Cardiac muscle cell (in vitro differentiated cells and primary cell): ENCODE measurements at places on chromosomes 5 and 9. TPM values are rescaled to one million over a fixed set of nuclear protein-coding genes. Genes with fewer than 3 reads are reported as not detected.

The MIER3 gene
- polyA plus RNA-seq: 7.2 and 10.7 TPM in 2 replicates

The PMPCA gene
- 128 and 146 TPM in 2 replicates for polyA plus RNA-seq

The EPB41L4A gene
- 14.4 and 15.6 TPM in 2 replicates for polyA plus RNA-seq

The CATSPER3 gene
- 0.26 and 1.6 TPM in 2 replicates for polyA plus RNA-seq

The LCN2 gene
- 1.2 TPM in 1 of 2 replicates, not detected in the other for polyA plus RNA-seq

The MCIDAS gene
- 0.49 TPM in 1 of 2 replicates, not detected in the other for polyA plus RNA-seq

The P4HA2 gene
- polyA plus RNA-seq: 51.7 and 65.5 TPM in 2 replicates

The CDH6 gene
- polyA plus RNA-seq: 0.12 TPM in 1 of 2 replicates, not detected in the other

The TNFSF8 gene
- polyA plus RNA-seq: not detected in 2 replicates

The SLC22A4 gene
- polyA plus RNA-seq: 0.32 and 1.0 TPM in 2 replicates

The GAPT gene
- polyA plus RNA-seq: not detected in 2 replicates

The PHYHD1 gene
- 40.8 and 43.8 TPM in 2 replicates for polyA plus RNA-seq

The DRD1 gene
- polyA plus RNA-seq: 0.96 and 4.0 TPM in 2 replicates

The MAP1B gene
- polyA plus RNA-seq: 95.6 and 119 TPM in 2 replicates

The SPATA31A1 gene
- polyA plus RNA-seq: not detected in 2 replicates

The SCGB3A2 gene
- polyA plus RNA-seq: 0.37 TPM in 1 of 2 replicates, not detected in the other

The NR2F1-AS1 gene
- polyA plus RNA-seq: 0.21 and 0.49 TPM in 2 replicates

The IL5 gene
- polyA plus RNA-seq: not detected in 2 replicates

The UBE2QL1 gene
- 6.3 and 12.0 TPM in 2 replicates for polyA plus RNA-seq

The ANXA2R gene
- polyA plus RNA-seq: 0.43 and 0.46 TPM in 2 replicates

The FBLL1 gene
- 0.15 TPM in 1 of 2 replicates, not detected in the other for polyA plus RNA-seq

The NTNG2 gene
- 1.7 and 2.5 TPM in 2 replicates for polyA plus RNA-seq

The CER1 gene
- polyA plus RNA-seq: 0.18 TPM in 1 of 2 replicates, not detected in the other

The DNLZ gene
- 31.8 and 48.2 TPM in 2 replicates for polyA plus RNA-seq

The AQP3 gene
- 7.2 and 9.0 TPM in 2 replicates for polyA plus RNA-seq

The AGPAT2 gene
- 103 and 104 TPM in 2 replicates for polyA plus RNA-seq

The MYORG gene
- 1.1 and 1.2 TPM in 2 replicates for polyA plus RNA-seq

The LCN6 gene
- polyA plus RNA-seq: not detected in 2 replicates

The TOR2A gene
- polyA plus RNA-seq: 20.6 and 25.7 TPM in 2 replicates

The AK8 gene
- polyA plus RNA-seq: 0.70 and 1.9 TPM in 2 replicates

The TAS2R1 gene
- not detected in 2 replicates for polyA plus RNA-seq

The RABL6 gene
- 101 and 115 TPM in 2 replicates for polyA plus RNA-seq

The TMEM171 gene
- polyA plus RNA-seq: not detected in 2 replicates

The DMRT3 gene
- not detected in 2 replicates for polyA plus RNA-seq

The SHOC1 gene
- polyA plus RNA-seq: 0.12 and 0.37 TPM in 2 replicates

The KDM4C gene
- polyA plus RNA-seq: 15.1 and 18.6 TPM in 2 replicates

The TRMT10B gene
- polyA plus RNA-seq: 8.8 and 12.5 TPM in 2 replicates

The SGCD gene
- polyA plus RNA-seq: 0.77 TPM in 1 of 2 replicates, not detected in the other

The ACSL6 gene
- 0.48 TPM in 1 of 2 replicates, not detected in the other for polyA plus RNA-seq
